Thymus (tissue), 14 donors: ENCODE measurements at places on chromosomes 7 and 10. TPM values are rescaled to one million over a fixed set of nuclear protein-coding genes. Genes with fewer than 3 reads are reported as not detected.

The SMKR1 gene
- 0.52 TPM for total RNA-seq

The LBX1 gene
- total RNA-seq = not detected

The PBLD gene
- 1.7 TPM for total RNA-seq

The NUDT13 gene
- total RNA-seq = 1.8 TPM

The NDUFB8 gene
- 284 TPM for total RNA-seq

The GNGT1 gene
- total RNA-seq = 0.76 TPM

The AQP1 gene
- 18.4 TPM for total RNA-seq

The TBX20 gene
- total RNA-seq = 0.09 TPM

The SYT15 gene
- 0.80 TPM for total RNA-seq

The SORCS1 gene
- 3.6 TPM for total RNA-seq

The KIAA1217 gene
- total RNA-seq = 9.7 TPM

The SPAM1 gene
- not detected for total RNA-seq

The GRM3 gene
- 0.05 TPM for total RNA-seq

The RET gene
- 0.33 TPM for total RNA-seq

The TRPV6 gene
- total RNA-seq = 0.24 TPM

The ARHGAP22 gene
- total RNA-seq = 8.5 TPM

The GRID1 gene
- 0.33 TPM for total RNA-seq

The TYSND1 gene
- total RNA-seq = 8.1 TPM

The HOXA10 gene
- total RNA-seq = 1.1 TPM

The SPOCK2 gene
- total RNA-seq = 91.6 TPM

The SLC26A5 gene
- total RNA-seq = 0.05 TPM
